ENCODE measurements at places on chromosomes 6 and 20.

DNA sequence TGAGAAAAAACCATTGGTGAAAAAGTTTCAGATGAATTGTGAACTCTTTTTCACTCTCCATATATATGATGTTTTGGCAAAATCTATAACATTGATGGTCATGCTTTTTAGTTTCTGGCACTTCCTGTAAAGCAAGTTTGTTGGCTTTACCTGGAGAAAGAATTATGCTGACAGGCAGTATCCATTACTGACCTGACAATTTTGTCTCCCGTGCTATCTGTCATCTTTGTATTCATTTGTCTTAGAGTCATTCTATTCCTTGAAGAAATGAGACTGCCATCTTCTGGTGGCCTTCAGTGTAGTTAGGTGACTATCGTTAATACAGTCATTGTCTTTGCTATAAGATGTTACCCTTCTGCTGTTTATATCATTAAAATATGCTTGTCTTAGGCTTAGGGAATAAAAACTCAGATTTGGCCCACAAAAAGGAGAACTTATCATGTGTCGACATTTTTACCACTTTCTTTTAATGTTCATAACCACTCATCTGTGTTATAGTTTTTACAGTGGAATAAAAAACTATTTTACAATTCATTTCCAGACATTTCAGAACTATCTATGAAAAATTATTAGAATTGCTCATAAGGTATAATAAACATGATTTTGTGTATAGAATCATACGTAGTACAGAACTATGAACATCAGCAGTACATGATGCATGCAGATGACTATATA lies 707.0 kb downstream of the EPM2A start:
- DNase-seq = no peak

GRCh38 chr20:45508068-45508886 lies 7.1 kb downstream of the SPINT3 start:
- no peak for DNase-seq

DNA sequence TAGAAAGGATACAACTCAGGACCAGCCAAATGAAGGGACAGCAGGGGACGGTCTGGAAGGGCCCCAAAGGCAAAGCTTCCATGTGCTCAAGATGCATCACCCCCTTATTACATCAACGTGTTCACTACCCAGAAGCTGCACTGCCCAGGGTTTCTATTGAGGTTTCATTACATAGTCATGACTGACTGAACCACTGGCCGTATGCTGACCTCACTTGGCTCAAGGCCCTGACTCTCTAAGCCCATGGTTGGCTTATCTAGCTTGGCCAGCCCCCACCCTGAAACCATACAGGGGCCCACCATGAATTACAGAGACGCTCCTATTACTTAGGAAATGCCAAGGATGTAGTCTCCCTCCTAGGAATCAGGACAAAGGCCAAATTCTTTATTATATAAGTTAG lies 179.4 kb downstream of the FOXC1 start:
- DNase-seq = no peak

GRCh38 chr6:150711584-150712504 lies 112.2 kb downstream of the PLEKHG1 start:
- DNase-seq = no peak

- DNase-seq = no peak
Measured at GRCh38 chr20:38685853-38686473, 38.3 kb upstream of the SLC32A1 start.

DNA sequence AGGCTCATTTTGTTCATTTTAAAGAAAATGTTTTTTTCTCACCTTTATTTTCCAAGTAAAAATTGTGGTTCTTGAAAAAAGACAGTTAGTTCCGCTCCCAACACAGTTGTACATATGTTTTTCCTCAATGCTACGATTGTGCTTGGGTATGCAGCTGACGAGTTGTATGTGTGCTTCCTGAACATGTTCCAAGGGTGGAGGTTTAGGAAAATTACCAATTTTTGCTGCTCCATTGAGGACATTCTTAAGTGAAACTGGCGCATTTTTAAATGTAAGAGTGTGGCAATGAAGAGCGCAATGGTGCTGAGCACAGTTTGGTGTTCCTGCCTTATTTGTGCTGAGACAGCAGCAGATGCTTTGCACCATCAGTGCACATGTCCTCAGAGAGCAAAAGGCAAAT lies 70.3 kb upstream of the CLDN20 start:
- DNase-seq = no peak

- DNase-seq = no peak
Measured at GRCh38 chr6:141443668-141444289, 688.9 kb upstream of the GJE1 start.

DNA sequence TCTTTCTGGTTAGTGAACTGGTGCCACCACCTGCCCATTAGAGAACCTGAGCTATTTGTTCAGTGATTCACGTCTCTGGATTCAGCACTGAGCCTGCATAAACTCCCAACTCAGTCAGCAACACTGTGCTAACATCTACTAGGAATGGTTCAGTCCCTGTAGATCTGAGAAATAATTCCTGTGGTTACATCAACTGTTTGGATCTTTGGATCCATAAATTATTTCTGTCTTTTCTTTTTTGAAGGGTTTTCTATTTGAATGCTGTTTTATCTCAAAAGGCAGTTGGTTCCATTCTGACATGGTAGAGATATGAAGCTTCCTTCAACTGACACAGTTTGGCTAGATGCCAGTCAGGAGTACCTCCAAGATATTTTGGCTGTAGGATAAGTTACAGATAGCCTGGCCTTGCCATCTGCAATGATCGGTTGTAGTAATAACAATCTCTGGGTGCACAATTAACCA lies 125.9 kb downstream of the TRMT11 start:
- no peak for DNase-seq

GRCh38 chr6:98920904-98921431 lies 26.8 kb downstream of the FBXL4 start:
- no peak for DNase-seq

DNA sequence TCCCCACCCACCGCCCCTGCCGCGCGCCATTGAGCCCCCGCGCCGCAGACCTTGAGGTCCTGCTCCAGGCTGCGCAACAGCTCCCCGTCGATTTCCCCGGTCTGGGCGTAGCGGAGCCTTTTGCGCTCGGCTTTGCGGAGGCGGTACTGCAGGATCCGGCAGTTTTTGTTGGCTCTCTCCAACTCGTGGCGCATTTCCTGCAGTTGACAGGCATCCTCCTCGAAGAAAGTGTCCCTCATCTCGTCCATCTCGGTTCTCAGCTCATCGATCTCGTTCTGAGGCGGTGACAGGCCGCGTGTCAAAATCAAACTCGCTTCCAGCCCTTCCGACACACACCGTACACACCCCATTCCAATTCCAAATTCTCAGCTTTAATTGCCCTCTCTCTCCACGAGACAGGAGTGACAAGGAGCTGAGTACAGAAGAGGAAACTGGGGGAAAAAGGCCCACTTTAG lies 4.3 kb downstream of the MTCL3 start:
- DNase-seq = no peak

DNA sequence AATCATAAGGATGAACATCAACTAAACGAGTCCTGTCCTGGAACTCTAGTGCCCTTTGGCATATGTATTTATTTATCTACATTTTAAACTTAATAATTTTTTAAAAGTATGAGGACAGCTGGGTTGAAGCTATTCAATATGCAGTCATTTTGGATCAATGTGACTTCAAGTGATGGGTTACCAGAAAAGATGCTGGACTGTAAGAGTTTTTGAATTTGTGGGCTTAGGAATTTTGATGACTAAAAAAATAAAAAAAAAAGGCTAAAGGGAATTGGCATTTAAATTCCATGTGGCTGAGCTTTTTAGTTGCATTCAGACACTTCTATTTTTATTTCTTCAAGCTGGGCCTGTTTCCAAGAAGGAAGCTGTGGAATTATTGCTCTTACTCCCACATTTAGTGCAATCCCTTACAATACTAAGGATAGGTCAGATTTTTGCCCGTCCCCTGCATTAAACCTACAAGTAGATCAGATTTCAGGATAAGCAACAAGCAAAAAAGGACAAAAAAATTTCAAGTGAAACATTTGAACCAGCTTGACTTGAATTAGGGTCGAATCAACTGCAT lies 704.2 kb upstream of the CITED2 start:
- peak; percentile 85 for DNase-seq

GRCh38 chr20:22581437-22582385 lies 2.7 kb downstream of the FOXA2 start:
- DNase-seq = no peak

DNA sequence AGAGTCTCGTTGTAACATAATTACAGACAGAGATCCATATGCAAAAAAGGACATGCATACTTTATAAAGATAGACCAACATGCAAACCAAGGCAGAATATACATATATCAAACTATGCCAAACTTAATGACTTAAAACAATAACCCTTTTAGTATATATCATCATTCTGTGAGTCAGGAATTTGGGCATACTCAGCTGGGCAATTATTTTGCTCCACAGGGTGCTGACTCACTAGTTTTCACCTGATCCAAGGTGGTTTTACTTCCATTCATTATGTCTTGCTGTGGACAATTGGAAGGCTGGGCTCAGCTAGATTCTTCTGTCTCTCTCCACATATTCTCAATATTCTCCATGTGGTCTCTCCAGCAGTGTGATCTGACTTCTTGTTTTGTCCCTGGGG lies 41.2 kb upstream of the RNF146 start:
- DNase-seq = no peak

DNA sequence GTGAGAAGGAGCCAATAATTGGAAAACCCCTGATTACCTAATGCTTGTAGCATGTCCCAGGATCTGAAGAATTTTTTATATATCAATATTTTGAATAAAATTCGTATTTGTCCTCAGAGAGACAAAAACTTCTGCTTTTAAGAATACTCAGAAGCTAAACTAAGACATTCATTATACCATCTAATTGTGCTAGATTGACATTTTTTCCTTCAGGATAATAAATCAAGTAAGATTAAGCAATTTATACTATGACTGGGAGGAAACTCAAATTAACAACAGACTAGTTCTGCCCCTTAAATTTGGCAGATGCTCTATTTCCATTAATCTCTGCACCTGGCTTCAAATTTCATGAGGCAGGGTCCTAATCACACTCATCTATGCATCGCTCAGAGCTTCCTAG lies 291.4 kb downstream of the PLCB1 start:
- DNase-seq = no peak

DNA sequence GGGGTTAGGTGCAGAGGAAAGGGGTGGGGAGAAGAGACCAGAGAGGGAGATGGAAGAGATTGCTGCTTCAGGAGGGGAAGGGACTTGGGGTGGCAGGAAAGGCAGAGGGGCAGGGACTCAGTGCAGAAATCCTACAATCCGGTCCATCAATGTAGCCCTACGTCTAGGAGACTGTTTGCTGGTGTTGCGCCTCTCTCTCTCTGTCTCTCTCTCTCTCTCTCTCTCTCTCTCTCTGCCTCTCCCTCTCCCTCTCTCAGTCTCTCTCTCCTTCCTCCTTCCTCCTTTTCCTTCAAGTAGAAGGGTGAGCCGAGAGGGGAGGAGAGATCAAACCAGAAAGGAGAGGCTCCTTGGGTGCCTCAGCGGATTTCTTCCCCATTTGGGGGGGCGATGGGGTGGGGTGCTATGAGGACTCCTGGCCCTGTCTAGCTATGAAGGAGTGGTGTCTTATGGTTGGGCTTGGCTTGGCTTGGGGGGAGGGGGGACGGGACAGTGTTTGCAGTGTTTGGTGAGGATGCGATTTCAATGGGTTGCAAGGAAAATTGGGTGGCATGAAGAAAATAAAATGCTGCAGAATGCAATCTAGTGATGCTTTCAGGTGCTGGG lies 181.2 kb downstream of the TBXT start:
- DNase-seq = no peak

DNA sequence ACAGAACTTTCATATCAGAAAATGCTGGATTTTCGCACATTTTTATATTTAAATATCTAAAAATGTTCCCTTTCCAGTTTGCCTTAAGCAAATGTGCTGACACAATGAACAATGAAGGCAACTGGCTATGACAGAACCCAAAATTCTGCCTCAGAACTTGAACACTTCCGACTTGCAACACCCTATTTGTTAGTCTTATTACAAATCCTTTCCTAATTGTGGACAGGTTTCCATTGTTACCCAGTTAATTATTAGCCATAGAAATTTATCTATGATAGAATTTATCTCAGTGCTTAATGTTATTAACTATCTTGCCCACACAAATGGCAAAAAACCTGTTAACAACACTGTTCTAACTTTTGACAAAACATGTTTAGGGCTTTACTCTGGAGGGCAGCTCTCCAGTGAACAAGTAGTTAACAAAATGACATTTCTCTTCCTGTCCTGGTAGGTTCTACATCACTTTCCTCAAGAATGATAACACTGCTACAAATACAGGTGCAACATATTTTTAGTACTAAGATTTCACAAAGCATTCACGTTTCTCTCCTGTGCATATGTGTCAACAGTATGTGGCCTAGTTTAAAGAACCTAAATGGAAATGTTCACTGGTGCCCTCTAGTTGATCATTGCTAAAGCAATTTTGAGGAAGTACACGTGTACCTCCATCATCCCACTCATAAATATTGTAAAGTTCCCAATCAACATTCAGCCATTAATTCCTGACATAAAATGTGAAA lies 58.4 kb downstream of the HIVEP2 start:
- DNase-seq = no peak

- DNase-seq = no peak
Measured at GRCh38 chr20:7610681-7611080, 329.6 kb downstream of the HAO1 start.

DNA sequence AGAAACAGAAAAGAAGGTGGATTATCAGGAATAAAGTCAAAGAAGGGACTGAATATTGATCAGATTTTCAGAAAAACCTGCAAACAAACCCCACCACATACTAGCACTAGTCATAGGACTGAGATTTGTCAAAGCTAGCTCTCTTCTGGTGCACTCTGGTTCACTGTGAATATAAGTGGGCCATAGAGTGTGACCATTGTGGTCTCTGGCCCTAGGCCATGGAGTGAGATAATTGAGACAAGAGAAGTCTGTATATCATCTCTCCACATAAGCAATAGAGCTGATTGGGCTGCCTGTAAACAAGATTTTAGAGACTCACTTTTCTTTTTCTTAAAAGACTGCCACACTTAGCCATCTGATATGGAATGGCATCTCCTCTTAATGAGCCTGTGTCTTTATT lies 247.2 kb downstream of the LAMA2 start:
- DNase-seq = no peak

All from AG09319 (cell line).